ENCODE measurements at places on chromosomes 2 and 18. TPM values are rescaled to one million over a fixed set of nuclear protein-coding genes. Genes with fewer than 3 reads are reported as not detected.

NHEJ1 gene
- total RNA-seq, result 12.1 TPM

VAMP5 gene
- 10.7 TPM for total RNA-seq

NT5C1B gene
- not detected for total RNA-seq

CYP27A1 gene
- total RNA-seq, result 30.0 TPM

CAPN14 gene
- total RNA-seq, result 0.60 TPM

CDK5R2 gene
- total RNA-seq, result 16.2 TPM

TRIM54 gene
- total RNA-seq, result 4.7 TPM

PSTPIP2 gene
- total RNA-seq, result 18.3 TPM

ADCYAP1 gene
- total RNA-seq, result 2.3 TPM

SLC5A7 gene
- 1.1 TPM for total RNA-seq

GALNT3 gene
- total RNA-seq, result 6.8 TPM

L3MBTL4 gene
- total RNA-seq, result 10.8 TPM

BOLL gene
- 0.27 TPM for total RNA-seq
